ENCODE measurements at places on chromosomes 5 and 9.

GRCh38 chr9:5510360-5510931, at the start of gene PDCD1LG2:
TSS of gene PDCD1LG2 (plus strand) at chr9:5510531. CDS start at chr9:5522547, 12,016 bp downstream.
- no peak for DNase-seq

DNA sequence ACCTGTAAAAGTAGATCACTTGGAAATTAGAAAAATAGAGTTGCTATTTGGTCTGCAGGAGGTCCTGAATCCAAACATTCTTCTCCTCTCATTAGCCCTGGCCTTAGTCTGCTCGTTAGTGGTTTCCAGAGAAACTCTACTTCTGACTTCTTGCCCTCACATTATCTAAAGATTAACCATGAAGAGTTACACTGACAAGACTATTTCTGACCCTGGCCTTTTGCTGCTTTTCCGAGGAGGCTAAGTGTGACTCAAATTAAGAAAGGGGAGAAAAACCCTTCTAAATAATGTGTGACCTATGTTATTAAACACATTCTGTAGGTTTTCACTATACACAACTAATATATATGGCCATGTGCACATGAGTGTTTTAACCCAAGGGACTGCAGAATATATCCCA, 302.4 kb downstream of the RAB3C start:
- DNase-seq = no peak

GRCh38 chr9:136527721-136528710, 17.8 kb downstream of the NOTCH1 start:
- no peak for DNase-seq

DNA sequence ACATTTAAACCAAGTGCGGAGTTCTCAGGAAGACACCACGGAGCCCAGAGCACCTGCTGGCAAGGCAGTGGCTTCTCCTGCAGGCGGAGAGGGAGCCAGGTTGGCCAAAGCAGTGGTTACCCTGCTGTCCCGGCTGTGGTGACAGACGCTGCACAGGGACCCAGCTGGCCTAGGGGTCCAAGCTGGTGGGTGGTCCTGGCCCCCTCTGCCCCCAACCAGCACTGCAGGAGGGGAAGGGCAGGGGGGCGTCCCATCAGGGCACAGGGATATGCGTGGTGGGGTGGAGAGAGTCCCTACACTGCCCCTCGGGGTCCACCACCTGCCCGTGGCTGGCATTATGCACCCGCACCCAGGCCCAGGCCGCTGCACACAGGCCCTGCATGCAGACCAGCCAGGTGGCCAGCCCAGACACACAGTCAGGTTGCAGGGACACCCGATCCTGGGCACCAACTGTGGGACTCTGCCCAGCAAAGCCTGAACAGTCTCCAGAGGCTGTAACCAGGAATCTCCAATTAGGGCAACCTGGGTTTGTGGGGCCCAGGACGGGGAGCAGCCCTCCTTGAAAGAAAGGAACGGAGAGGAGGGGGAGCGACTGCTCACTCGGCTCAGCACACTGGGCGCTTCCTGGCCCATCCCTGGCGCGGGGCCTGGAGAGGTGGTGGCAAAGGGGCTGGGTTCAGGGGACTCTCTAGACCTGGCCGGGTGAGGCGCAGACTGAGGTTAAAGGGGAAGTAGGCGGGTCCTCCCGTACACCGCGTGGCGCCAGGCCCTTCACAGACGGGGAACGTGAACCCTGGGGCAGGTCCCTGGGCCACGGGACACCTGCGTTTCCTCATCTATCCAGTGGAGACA, 46.3 kb downstream of the NACC2 start:
- no peak for DNase-seq

DNA sequence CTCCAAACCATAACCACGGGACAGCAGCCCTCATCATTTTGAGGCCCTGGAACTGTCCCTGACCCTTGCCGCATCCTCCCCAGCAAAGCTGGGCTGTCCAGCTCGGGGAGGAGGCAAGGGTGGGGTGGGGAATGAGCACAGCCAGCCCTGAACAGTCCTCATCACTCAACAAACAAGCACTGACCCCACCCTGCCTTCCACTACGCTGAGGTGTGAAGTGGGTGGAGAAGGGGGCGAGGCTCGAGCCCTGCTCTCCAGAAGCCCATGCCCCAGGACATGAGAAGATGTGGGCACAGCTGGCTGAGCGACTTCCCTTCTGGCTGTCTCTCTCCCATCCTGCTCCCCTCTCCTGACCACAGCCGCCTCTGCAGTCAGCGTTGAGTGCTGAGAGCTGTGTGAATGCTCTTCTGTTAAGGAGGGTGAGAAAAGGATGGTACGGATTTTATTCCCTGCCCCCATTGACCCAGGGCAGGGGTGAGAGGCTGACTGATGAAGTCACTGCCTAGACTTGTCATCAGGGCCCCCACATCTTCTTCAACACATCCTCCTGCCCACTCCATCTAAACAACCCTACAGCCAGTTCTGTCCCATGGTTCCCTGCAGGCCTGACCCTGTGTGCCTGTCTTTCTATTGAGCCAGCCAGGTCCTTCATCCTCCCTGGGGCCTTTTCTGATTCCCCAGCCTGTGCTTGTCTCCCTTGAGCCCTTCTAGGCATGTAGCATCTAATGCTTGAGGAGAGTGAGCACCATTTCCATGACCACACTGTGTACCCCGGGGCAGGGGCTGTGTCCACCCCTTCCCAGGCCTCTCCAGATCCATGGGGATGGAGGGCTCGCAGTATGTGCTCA, 276.0 kb downstream of the FSTL4 start:
- no peak for DNase-seq

DNA sequence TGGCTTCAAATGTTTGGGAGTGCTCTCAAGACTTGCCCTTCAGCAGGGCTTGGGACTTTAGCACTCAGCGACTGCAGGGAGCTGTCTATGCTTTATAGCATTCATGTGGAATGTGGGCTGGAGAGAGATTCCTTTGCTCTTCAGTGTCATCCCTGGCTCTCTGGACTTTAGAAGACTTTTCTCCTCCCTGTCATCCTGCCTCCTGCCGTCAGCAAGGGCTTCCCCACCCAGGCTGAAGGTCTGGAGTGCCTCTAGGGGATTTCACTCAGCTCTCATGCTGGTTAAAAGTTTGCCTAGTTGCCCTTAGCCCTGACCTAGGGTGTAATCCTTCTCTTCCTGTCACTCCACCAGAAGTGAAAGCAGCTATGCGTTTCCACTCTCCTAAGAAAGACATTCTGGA, 210.9 kb downstream of the FRMD3 start:
- DNase-seq = no peak

- no peak for DNase-seq
These were observed 76.7 kb upstream of the SYK start for GRCh38 chr9:90724880-90725279.

DNA sequence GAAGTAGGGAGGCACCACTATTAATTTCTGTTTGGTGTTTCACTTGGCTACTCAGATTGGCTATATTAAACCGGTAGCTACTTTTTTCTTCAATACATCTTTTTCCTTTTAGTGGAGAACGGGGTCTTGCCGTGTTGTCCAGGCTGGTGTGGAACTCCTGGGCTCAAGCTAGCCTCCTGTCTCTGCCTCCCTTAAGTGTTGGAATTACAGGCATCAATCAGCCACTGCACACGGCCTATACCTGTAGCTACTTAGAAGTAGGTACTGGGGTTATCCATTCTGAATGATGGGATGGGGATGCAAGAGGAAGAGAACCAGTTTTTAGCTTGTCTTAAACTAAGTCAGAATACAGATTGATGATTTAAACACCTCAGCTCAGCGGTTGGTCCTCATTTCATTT, 1.7 kb downstream of the UBE2D2 start:
- DNase-seq = no peak

DNA sequence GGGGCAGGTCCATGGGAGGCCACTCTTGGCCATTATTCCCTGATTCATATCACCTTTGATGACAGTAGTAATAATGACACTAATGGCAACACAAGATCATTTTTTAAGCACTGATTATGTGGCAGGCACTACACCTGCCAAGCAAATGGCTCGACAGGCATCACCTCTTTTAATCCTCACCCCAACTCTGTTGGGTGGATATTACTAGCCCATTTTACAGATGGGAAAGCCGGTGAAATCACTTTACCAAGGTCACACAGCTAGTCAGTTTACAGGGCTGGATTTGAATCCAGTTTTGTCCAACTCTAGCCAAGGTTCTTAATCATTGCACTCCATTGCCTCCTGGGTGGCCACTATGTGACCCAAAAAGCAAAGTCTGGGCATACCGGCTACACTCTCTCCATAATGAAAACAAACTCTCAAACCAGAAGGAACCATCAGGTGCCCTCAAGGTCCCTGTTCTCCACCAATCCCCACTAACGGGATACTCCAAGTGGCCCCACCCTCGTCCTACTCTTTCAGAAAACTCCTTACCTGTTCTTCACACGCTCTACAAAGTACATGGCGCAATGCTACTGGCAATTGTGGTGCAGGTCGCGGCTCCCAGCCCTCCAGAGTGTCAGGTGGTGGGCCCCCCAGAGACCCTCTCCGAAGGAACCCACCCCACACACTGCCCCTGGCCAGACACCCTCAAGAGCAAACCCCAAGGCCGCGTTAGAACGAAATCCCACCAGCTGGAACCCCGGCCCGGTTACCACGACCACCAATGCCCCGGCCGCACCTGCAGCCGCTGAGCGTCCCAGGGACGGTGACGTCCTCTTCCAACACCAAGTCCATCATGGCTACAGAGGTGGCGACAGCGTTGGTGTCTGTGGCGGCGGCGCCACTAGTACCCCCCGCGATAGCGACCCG, 572 bp downstream of the CDK5RAP2 start:
- DNase-seq = no peak
